ENCODE measurements at places on chromosomes 11 and 22.
A peak's percentile ranks its signal among the peaks of the same experiment; 100 is the strongest.

DNA sequence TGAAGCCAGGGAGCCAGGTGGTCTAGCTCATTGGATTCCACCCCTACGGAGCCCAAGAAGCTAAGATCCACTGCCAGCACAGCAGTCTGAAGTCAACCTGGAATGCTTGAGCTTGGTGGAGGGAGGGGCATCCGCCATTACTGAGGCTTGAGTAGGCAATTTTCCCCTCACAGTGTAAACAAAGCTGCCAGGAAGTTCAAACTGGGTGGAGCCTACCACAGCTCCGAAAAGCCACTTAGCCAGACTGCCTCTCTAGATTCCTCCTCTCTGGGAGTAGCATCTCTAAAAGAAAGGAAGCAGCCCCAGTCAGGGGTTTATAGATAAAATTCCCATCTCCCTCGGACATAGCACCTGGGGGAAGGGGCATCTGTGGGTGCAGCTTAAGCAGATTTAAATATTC lies 620.3 kb downstream of the NELL1 start:
- DNase-seq = no peak

DNA sequence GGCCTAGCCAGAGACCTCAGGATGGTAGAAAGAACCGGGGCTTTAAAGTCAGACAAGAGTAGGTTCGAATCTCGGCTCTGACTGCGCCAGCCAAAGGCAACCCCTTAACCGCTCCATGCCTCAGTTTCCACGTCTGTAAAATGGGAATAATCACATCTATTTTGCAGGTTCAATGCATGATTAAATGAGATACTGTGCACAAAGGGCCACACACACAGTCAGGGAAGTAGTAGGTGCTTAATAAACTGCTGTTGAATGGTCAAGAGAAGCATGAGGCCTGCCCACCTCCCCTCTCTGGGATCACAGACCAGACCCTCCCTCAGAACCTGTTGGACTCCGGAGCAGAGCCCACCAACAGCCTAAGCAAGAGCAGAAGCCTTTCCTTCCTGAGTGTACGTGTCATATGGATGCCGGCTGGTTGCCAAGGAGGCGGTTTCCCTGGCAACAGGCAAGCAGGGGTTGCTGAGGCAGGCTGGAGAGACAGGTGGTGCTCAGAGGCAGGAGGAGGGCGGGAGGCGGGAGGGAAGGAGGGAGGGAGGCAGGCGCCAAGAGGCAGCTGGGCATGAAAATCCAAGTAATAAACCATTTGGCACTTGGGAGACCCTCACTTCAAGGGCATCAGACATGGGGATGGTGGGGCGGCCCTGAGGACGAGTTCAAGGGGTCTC lies 43.9 kb downstream of the NFAM1 start:
- no peak for DNase-seq

DNA sequence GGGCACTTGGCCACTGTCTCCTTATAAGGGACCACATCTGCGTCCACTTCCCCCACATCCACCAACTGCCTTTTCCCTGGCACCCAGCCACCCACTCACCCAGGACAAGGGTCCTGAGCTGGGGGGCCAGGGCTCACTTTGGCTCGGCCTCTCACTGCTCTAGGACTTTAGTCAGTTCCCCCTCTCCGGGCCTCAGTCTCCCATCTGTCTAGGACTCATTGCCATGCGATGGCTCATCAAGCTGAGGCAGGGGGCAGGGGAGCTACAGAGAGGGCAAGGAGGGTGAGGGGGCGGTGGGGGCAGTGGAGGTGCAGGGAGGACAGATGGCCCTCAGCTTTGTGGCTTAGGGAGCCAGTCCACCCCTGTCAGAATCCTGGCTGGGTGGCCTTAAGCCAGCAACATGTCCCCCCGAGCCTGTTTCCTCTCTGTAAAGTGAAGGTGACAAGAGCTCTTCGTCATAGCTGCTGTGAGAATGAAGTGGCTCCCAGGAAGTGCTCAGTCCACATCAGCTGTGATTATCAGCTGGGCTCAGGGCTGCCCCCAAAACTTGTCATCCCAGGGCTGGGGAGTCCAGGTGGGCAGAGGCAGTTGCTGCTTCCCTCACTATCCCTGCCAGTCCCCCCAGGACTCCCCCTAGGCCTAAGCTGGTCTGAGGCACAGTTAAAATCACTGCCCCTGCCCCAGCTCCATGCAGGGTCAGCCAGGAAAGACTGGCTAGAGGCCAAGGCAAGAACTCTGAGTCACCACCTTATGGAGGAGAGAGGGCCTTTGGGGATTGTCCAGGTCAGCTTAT lies 14.9 kb downstream of the RAC2 start:
- peak; percentile 43 for DNase-seq

- no peak for DNase-seq
These were observed 10.2 kb downstream of the LRRC74B start for GRCh38 chr22:21055880-21056319.
